ENCODE measurements at places on chromosomes 6 and 20.

- peak; percentile 89 for DNase-seq
These were observed 92.9 kb upstream of the ENPP5 start for GRCh38 chr6:46263707-46264086.

GRCh38 chr6:77425671-77426070, 37.6 kb downstream of the HTR1B start:
- peak; percentile 52 for DNase-seq

- no peak for DNase-seq
These were observed 243.9 kb downstream of the PKHD1 start for GRCh38 chr6:51843456-51844056.

GRCh38 chr6:29759457-29759856, 36.2 kb downstream of the HLA-F start:
- DNase-seq, result no peak

DNA sequence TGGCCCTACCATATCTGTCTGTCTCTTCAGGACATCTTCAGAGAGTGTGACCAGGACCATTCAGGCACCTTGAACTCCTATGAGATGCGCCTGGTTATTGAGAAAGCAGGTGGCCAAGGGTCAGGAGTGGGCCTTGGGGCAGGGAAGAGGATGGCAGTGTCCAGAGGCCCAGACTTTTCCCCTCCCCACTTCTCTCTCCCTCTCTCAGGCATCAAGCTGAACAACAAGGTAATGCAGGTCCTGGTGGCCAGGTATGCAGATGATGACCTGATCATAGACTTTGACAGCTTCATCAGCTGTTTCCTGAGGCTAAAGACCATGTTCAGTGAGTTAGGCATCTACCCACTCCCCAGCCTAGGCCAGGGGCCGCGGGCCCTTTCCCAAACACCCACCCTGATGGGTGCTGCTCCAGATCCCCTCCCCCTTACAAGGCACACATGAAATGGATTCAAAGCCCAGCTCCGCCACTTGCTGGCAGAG, 24.3 kb downstream of the CAPN11 start:
- DNase-seq, result no peak

DNA sequence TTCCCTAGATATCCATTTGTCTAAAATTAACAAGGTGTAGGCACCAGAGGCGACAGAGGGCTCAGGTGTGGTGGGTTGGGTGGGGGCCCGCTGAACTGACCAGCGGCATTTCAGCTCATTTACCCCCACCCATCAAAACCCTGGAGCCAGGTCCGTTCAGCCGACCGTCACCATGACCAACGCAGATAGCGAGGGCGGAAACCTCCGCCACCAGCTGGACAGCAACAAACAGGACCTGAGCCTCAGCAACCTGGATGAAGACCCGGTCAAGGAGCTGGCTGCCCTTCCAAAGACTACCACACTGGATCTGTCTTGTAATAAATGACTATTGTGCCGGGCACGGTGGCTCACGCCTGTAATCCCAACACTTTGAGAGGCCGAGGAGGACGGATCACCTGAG, 120.8 kb upstream of the LGSN start:
- no peak for DNase-seq

- DNase-seq, result no peak
These were observed 38.7 kb downstream of the ZBTB2 start for GRCh38 chr6:151352410-151353396.

- no peak for DNase-seq
These were observed 138.0 kb downstream of the OPN5 start for GRCh38 chr6:47919875-47920274.

GRCh38 chr6:35850208-35850607, 45.1 kb downstream of the LHFPL5 start:
- DNase-seq, result no peak

DNA sequence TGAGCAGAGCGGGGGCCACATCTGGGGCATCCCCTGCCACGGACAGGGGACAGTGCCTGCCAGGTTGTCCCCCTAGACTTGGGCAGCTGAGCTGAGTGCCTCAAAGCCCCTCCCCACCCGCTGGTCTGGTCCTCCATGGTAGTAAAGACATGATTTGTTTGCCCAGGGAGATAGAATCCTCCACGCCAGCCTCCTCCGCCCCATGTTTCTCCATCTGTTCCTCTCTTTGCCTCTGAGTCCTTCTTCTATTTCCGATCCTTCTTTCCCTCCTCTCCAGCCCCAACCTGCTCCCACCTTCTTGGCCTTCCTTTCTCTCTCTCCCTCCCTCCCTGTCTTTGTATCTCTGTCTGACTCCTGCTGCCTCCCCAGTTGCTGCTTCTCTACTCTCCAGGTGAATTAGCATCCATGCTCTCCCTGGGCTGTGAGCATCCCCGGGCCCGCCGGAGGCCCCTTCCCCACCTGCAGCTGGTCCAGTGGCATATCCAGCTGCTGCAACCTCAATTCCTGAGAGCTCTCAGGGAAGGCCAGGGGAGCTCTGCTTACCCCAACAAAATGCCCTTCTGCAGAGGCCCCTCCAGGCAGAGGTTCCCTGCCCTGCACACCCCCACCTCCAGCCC, 45.8 kb downstream of the CPNE5 start:
- DNase-seq, result no peak

DNA sequence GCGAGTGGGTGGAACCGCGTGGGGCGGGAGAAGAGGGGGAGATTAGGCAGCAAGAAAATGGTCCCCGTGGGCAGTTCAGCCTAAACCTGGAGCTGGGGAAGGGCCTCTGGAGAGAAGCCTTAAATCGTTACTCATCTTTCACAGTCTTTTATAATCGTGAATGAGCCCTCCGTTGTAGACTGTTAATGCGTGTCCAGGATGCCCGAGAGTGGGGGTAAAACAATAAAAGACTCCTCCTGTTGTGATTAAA, 11.0 kb upstream of the ELOVL5 start:
- DNase-seq, result no peak

DNA sequence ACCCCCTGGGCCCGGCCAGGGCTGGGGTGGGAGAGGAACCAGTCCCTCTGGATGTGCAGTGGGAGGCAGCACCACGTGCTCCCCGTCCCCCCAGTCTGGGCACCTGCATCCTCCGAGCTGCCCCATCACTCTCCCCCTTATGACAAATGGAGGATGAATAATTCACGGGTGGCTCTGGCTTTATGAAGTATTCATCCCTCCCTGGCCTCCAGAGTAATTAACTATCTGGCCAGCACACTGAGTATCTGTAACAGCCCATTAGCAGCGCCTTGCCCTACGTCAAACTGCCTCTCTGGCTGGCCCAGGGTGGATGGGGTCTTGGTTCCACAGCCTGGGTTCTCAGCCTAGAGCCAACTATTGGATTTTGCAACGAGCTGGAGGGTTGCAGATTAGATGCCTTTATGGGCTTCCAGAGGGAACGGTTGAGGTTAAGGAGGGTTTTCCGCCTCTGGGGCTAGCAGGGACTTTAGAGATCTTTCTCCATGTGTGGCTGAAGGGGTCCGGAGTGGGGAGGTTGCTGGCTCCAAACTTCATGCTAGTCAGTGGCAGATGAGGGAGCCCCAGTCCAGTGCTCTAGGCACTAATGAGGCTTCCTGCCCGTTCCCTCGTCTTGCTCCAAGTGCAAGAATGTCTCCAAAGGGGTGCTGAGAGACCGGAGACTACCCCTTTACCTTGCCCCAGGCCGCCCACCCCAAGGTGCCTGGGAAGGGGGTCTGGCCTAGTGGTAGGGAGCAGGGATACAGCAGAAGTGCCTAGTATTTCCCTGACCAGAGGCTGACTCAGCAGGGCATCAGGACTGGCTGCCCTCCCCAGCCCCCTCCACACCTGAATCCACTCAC, 53.5 kb upstream of the MLN start:
- DNase-seq, result no peak

DNA sequence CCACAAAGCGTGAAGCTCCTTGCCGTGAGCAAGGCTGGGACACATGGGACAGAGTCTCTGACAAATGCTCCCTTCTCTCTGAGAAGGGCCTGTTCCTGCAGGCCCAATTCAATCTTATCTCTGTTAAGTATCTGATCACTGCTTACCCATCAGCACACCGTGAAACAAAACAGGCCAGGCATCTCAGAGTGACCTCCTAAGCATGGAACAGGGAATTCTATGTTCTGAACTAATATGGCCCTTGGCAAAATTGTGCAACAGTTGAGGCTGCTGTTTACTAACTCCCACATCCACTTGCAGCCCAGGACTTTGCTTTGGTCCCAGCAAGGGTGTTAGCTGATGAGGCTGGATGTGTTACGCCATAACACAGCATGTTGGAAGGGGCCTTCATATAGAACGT, 79.2 kb downstream of the GCLC start:
- no peak for DNase-seq

- DNase-seq, result peak; percentile 17
These were observed 62.4 kb downstream of the TXNDC5 start for GRCh38 chr6:7848229-7848628.

GRCh38 chr20:6863798-6864201, 96.3 kb downstream of the BMP2 start:
- DNase-seq, result no peak

- peak; percentile 82 for DNase-seq
These were observed 45.4 kb downstream of the AKAP12 start for GRCh38 chr6:151285122-151285521.

DNA sequence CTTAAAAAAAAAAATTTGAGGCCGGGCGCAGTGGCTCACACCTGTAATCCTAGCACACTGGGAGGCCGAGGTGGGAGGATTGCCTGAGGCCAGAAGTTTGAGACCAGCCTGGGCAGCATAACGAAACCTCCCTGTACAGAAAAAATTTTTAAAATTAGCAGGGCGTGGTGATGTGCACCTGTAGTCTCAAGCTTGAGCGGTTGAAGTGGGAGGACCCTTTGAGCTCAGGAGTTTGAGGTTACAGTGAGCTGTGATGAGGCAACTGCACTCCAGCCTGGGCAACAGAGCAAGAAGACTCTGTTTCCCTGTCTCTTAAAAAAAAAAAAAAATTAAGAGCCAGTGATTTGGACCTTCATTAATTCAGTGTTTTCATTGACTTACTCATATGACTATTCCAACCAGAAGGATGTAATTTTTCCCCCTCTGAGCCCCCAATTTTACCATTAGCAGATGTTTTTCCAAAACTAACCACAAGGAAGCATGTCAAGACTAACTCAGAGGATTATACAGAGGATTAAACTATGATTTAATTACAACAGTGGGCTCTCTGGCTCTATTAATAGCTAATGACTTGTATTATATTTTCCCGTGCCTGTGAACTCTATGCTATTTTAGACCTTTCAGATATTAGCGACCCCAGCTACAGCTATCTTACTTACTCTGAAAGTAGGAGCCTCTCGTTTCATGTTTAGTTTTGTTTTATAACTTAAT, 75.1 kb downstream of the ARID1B start:
- peak; percentile 47 for DNase-seq
